Activated T-helper 1 cell treated with anti-CD3 and anti-CD28 coated beads, Interleukin-2, amount 50 U/mL, for 16 hours (primary cell): ENCODE measurements at places on chromosomes 4 and X.

GRCh38 chr4:31408121-31408520, 688.0 kb downstream of the PCDH7 start:
- DNase-seq: no peak

- DNase-seq: no peak
These were observed 161.5 kb downstream of the SOX3 start for GRCh38 chrX:140343226-140343868.

GRCh38 chr4:56251556-56251955, 135.7 kb downstream of the AASDH start:
- DNase-seq: no peak

DNA sequence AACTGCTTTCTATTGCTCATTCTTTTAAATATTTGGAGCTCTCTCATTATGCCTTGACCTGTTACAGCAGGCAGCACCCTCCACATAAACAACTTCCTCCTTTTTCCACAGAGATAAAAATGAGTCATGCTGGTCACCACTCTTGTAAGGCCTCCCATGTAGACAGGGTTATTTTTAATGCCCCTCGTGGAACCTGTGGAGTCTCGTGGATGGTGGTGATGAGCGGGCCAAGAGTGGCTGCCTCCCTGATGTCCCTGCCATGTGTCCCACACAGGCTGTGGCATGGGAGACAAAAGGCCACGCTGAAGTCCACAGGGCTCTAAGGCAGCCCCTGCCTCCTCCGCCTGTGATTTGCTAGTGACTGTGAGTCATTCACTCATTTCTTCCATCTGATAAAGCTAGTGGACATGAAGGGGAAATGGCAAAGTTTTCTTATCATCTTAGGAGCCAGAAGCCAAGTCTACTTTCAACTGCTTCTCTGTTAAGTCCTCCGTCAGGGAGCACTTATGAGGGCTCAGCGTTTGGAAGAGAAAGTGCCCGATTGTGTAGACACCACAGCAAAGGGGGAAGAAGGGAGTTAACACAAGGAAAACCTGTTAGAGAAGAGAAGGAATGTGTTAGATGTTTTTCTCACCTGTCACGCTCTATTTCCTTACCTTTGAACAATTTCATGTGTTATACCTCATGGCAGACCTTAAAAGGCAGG, 121.6 kb upstream of the FAT1 start:
- DNase-seq: no peak

GRCh38 chr4:5808081-5808741, 84.7 kb downstream of the CRMP1 start:
- DNase-seq: no peak
